Activated CD4-positive, alpha-beta T cell treated with anti-CD3 and anti-CD28 coated beads, Interleukin-2, Interleukin-6, amounts not matched to agents 100 ng/mL and 50 ng/mL, durations not matched to agents 16 hours and 8 hours (primary cell): ENCODE measurements at places on chromosomes 13 and 19.

- no peak for DNase-seq
These were observed 47.2 kb upstream of the LDLR start for GRCh38 chr19:11041966-11042627.

DNA sequence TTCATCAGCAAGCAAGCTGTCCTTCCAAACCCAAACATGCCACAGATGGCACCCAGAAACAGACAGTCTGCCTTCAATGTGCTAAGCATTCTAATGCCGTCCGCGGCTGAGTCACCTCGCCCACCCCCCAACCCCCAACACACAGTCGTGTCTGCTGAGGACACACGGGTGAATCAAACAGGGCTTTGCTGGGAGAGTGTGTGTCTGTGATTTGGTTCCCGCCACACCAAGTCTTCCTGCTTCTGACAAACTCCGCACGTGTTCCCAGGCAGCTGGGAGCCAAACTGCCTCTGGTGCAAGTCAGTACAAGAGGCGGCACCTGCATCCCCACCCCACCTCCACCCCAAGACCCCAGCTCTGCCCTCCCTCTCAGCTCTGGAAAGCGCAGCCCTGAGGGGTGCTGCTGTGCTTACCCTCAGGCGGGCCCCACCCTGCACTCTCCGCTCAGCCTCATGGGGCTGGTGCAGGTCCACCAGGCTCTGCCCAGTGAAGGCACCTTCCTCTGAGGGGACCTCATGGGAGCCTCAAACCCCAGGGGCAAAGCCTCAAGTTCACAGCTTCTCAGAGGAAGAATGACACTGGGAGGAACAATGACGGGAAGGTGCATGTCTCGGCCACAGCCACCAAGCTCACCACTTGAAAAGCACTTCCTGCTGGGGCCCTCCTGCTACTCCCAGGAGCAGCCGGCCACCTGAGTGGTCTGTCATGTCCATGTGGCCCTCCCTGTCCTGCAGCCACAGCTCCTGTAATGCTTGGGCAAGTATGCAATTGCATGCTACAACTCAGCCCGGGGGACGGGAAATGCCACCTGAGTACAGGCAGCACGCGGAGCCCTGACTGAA lies 15.0 kb upstream of the SLC35E1 start:
- DNase-seq = peak; percentile 71

DNA sequence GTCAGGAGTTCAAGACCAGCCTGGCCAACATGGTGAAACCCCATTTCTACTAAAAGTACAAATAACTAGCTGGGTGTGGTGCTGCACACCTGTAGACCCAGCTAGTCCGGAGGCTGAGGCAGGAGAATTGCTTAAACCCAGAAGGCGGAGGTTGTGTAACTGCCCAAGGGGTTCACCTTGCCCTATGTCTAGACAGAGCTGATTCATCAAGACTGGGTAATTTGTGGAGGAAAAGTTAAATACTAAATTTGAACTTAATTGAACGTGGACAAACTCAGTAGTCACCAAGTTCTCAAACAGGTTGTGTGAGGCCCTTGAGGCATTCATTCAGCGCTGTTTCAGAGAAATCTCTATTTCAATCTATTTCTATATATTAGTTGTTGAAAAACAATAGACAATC lies 13.7 kb upstream of the ZNF486 start:
- no peak for DNase-seq

- no peak for DNase-seq
These were observed 100.3 kb upstream of the WASF3 start for GRCh38 chr13:26457212-26457611.

DNA sequence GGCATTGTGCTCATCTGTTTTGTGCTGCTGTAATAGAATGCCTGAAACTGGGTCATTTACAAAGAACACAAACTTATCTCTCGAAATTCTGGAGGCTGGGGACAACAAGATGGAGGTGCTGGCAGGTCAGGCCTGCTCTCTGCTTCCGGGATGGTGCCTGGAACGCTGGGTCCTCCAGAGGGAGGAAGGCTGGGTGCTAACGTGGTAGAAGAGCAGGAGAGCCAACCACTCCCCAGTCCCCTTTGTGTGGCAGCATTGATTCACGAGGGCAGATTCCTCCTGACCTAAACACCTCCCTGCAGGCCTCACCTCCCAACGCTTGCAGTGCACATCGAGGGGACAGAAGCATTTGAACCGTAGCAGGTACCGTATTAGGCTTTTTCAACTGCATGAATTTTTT lies 34.1 kb upstream of the TFDP1 start:
- no peak for DNase-seq

DNA sequence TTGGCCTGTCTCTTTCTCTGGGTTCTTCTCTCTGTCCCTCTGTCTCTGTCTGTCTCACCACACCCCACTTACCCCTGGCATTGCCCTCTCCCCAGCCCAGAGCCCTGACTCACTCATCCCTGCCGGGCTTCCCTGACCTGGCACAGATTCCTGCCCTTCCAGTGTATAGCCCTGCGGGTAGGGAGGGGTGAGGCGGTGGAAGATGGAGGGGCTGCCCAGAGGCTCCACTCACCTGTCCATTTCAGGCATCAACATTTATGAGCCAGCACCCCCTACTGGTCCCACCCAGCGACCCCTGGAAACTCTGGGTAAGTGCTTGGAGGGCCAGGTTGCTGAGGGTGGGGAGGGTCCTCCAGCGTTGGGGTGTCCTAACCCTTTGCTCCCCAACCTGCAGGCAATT lies 1.0 kb downstream of the NCCRP1 start:
- no peak for DNase-seq

DNA sequence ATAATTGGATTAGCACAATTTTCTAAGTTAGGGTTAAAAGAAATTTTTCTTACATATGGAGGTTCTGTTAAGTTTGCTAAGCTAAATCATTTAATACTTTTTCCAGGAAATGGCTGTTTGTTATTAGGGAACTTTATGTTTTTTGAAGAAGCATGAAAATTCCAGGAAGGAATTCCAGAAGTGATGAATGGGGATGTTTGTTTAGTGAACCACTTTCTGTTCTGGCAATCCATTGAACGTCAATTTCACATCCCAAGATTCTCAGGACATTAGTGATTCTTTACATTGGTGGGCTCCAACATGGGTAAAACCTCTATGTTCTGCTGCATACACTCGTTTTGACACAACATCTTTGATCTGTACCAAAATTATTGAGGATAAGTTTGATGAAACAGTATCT lies 534.4 kb downstream of the IRS2 start:
- no peak for DNase-seq

GRCh38 chr13:43669101-43669500 lies 117.7 kb downstream of the ENOX1 start:
- DNase-seq = no peak

- DNase-seq = no peak
These were observed 25.1 kb upstream of the MEIS3 start for GRCh38 chr19:47444388-47444821.
